ENCODE measurements at places on chromosomes 13 and 19. TPM values are rescaled to one million over a fixed set of nuclear protein-coding genes. Genes with fewer than 3 reads are reported as not detected.

DNA sequence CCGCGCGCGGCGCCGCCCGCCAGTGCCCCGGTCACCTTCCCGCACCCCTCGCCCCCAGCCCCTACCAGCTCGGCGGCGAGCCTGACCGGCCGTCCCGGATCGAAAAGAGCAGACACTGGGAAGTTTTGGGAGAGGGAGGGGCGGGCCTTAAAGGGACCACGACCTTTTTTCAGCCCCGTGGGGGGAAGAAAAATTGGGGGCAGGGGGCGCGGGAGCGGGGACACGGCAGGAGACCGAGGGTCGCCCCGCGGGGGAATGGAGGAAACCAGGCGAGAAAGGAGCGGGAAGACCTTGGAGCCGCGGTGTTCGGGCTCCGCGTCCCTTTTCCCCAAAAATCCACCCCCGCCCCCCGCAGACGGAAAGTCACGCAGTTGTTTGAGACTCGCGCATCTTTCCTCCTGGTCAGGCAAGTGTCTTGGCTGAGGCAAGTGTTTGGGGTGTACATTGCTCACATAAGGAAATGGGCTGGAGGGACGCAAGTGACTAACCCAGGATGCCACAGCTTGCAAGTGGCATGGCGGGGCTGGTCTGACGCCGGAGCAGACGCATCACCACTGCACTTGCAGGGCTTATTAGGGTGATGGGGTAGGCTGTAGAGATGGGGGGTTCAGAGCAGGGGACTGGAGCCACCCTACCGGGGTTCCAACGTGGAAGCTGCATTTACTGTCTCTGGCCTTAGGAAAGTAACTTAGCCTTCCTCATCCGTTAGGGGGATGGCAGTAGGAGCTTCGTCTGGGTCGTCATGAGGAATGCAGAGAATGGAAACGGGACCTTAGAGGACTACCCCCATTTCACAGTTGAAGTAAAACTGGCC is 2.7 kb upstream of the HNRNPL start:
- peak; percentile 78 for DNase-seq

DNA sequence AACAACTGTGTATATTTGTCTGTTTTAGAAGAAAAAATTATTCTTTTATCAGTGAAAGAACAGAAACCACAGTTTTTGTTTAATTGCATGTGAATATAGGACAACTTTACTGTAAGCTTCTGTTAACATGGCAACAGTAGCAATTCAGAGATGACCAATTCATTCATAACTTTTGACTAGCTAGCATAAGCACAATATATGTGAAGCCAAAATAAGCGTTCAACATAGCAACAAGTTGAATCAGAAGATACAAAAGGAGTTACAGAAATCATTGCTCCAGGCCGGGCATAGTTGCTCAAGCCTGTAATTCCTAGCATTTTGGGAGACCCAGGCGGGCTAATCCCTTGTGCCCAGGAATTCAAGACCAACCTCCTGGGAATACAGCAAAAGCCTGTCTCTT is 197.1 kb upstream of the GPC6 start:
- DNase-seq: no peak

DNA sequence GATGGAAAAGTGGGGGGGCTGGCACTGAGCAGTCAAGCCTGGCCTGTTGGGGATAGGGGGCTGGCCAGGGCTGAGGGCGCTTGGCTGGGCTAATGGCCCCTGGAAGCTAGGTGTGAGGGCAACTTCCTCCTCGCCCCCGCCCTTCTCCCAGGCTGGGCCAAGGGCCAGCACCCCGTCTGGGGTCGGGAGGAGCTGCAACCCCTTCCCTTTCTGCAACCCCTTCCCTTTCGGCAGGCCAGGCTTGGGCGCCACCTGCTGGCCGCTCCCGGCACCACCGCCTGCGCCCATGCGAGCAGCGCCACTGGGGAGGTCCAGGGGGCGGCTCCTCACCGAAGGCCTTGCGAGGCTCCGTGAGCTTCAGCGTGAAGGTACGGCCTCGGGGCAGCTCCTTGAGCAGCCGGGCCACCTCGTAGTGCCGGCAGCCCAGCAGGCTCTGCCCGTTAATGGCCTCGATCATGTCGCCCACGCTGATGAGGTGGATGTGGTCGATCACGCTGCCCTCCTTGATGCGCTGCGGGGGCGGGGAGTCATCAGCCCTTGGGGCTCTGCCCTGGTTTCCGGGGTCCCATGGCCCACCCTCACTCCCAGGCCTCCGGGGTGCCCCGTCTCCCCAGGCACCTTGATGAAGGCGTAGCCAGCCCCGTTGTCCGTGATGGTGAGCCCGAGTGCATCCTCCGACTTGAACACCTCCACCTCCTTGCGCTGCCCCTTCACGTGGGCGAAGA is 5.0 kb upstream of the PTGER1 start:
- peak; percentile 85 for DNase-seq

DNA sequence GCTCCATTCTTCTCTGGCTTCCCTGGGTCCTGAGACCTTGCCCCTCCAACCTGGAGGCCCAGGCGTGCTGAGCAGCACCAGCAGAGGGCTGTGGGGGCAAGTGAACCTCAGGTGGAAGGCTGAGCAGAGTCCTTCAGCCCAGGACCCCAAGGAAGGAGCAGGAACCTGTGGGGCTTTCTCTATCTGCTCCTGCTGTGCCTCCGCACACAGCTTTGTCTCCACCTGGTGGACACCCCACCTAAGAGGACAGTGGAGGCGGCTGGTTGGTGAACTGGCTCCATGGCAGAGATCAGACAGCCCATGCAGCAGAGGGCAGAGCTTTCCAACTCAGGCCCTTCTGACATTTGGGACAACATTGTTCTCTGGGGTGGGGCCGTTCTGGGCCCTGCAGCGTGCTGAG is 19.7 kb downstream of the ZFR2 start:
- no peak for DNase-seq

The SLC17A7 gene
- total RNA-seq: 0.19 TPM

DNA sequence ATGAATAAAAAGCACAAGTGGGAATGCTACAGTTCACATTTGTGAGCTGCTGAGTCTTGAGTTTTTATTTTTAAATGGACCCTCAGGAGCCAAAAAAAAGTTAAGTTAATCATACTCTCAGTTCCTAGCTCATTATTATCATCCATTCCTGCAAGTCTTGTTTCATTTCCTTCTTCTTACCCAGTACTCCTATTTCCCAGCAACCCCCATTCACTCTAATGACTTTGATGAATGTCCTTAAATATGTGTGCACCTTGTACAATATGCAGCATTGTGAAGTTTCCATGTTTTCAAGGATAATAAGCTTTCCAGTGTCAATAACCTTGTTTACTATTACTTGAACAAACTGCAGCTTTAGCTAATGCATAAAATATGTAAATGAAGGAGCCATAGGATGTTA is 366.2 kb downstream of the DCT start:
- no peak for DNase-seq

DNA sequence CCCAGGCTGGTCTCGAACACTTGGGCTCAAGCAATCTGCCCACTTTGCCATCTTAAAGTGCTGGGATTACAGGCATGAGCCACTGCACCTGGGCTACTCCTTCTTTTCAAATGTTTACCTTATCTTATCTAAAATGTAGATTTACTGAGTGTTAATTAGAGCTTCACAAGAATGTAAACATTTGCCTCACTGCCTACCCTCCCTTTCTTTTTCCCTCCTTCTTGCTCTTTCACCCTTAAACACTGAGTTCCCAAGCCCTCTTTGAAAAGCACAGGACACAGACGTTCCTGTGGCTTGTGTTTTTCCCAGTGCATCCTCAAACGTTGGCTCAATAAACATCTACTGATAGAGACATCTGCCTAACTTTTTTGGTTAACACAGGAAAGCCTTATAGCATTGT is 32.7 kb upstream of the CYSLTR2 start:
- DNase-seq: no peak

The TMTC4 gene
- 45.2 TPM for total RNA-seq

Measured in type B pancreatic cell (in vitro differentiated cells).